Inflammatory macrophage treated with lipopolysaccharide for 1 hour (primary cell): ENCODE measurements at places on chromosomes 1 and 21.
A peak's percentile ranks its signal among the peaks of the same experiment; 100 is the strongest.

DNA sequence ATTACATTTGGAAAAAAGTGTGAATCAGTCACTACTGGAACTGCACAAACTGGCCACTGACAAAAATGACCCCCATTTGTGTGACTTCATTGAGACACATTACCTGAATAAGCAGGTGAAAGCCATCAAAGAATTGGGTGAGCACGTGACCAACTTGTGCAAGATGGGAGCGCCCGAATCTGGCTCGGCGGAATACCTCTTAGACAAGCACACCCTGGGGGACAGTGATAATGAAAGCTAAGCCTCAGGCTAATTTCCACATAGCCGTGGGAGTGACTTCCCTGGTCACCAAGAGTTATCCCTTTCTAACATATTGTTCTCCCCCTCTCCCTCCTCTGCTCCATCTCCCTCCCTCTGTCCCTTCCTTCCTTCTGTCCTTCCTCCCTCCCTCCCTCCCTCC, 47.7 kb upstream of the RHOU start:
- DNase-seq: peak; percentile 41

DNA sequence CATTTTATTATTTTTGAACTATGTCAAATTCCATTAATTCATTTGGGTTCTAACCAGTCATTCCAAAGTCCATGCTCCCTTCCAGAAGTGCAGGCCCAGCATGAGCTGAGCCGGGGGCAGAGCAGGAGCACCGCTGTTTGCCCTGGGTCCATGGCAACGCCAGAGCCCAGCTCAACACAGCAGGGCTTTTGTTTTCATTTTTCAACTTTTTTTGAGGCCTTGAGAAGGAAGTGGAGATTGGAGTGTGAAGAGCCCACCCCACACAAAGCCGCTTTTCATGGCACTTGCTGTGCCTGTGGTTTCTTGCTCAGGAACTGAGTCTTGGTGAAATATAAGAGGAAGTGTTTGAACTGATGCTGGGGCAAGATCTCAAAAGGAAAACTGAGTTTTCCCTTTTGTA, 13.2 kb upstream of the PRMT2 start:
- DNase-seq: peak; percentile 68

DNA sequence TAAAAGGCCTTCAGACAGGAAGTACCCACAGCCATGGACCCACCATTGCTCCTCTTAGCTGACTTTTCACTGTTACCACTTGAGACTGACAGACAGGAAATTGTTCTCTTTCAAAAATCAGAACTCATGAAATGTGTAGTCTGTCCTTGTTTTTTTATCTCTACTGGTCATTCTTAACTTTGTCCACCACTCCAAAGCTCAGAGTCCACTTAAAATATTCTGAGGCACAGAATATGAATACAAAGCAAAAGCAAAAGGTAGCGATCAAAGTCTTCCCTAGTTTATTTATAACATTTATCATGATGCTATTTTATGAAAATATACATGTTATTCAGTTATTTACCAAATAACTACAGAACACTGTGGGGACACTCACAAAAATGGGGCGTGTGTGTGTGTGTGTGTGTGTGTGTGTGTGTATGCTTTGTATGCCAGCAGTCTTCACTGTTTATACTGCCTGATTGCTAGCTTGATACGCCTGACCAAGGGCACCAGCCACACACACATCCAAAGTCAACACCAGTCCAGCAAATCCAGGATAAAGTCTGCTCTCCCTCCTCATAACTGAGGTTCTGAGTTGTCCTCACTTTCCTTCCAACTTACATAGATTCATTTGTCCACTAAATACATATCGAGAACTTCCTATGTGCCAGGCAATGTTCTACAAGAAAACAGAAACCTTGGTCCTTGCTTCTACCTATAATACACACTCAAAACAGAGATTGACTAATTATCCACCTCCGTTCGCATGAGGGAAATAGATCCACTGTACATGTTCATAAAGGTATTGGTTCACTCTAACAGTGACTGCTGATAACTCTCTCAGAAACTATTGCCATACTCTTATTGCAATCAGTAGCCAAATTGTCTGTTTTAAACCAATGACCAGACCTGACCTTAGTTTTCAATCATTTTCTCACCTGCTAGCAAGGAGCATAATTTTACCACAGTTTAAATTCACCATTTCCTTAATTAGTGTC, 79.4 kb downstream of the ERICH3 start:
- no peak for DNase-seq

DNA sequence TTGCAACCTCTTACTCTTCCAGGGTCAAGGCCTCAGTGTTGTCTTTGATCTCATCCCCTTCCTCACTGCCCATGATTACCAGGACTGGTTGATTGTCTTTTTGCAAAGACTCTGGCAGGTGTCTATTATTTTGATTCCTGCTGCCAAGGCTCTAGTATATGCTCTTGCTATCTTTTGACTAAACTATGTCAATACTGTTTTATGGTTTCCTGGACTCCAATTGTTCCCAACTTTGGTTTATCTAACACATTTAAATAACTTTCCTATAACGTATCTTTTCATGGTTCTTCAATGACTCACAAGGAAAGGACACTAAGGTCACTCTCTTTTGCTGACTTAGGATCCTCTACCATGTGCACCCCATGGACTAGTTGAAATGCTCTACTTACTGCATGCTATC, 141.5 kb downstream of the PTPRC start:
- no peak for DNase-seq
